ENCODE measurements at places on chromosomes 3 and 15. TPM values are rescaled to one million over a fixed set of nuclear protein-coding genes. Genes with fewer than 3 reads are reported as not detected.

Gene KLHL24
- total RNA-seq: 152 TPM

DNA sequence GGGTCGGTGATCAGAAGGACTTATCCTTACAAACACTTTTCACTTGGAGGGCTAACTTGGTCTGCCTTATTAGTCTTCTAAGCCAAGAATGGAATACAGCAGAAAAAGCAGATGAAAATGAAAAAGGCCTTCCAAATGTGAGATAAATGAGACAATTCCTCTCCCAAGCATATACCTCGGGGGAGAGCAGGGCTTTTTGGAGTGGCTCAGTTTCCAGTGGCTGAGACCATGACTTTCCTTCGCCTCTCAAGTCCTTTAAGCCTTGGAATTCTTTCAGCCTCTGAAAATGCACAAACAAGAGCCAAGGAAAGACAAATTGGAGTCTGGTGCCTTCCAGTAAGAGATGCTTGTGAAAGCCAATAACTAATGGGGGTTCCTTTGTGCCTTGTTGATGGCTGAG is 130.9 kb downstream of the DTWD1 start:
- DNase-seq: no peak
- H3K36me3 ChIP-seq: no peaks in the 10 kb centered on the region
- H3K4me3 ChIP-seq: no peak overlapping the region
- no peak overlapping the region for H3K27ac ChIP-seq

Gene CCDC9B
- total RNA-seq: 0.49 TPM

GRCh38 chr15:85578941-85579701 is 198.7 kb downstream of the AKAP13 start:
- no peak for DNase-seq
- peaks cover 48% of the 10 kb centered on the region for H3K4me1 ChIP-seq
- peak overlapping the region; percentile 41 for H3K4me3 ChIP-seq
- H3K36me3 ChIP-seq: no peaks in the 10 kb centered on the region

DNA sequence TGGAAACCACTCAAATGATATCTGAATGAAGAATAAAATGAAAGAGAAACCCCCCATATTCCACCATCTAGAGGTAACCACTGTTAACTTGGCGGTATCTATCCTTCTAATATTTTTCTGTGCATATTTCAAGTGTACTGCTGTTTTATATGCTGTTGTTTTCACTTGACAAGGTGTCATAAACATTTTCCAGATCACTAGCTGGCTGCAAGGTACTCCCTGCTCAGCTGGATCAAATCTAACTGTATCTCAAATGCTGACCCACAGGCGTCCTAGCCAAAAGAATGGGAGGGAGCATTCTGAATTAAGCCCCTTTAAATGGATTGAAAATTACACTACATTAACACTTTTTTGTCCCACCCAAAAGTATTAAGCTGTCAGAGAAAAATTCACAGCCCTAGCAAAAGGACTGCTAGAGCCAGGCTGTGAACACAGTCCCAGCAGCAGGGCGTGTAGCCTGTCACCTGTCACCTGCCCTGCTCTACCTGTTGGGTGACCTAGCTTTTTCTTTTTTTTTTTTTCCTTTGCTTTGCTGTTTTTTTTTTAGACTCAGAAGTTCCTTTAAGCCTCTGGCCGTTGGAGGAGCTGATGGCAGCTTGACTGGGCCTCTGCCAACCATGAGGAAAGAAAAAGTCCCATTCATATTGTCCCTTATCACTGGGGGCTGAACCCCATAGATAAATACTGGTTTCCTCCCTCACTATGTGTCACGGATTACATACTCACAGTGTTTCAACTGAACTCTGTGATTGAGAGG is 93.7 kb upstream of the TSC22D2 start:
- H3K27ac ChIP-seq: no peak overlapping the region
- H3K36me3 ChIP-seq: no peaks in the 10 kb centered on the region
- no peaks in the 10 kb centered on the region for H3K27me3 ChIP-seq
- no peaks in the 10 kb centered on the region for H3K4me1 ChIP-seq
- DNase-seq: no peak

DNA sequence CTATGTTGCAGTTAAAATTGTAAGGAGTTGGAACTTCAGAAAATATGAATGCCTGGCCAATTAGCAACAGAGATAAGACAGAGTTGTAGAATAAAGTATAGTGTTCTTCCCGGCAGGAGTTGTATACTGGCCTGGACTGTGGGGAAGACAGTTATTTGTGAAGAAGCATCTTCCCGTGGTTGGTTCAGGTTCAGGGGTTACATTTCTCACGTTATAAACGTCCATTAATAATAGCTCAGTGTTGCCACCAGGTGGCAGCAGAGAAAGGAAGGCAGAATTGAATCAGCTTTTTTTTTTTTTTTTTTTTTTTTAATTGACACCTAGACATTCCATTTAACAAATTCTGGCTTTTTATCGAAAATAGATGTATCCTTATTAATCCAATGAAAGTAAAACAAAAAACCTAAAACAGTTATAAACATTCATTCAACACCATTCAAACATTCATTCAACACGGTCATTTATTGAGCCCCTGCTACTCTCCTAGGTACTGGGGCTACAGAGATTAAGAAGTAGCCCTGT is 66.4 kb upstream of the NR2E3 start:
- H3K4me1 ChIP-seq: peaks cover 37% of the 10 kb centered on the region
- peak overlapping the region; percentile 26 for H3K4me3 ChIP-seq
- peaks cover 6% of the 10 kb centered on the region for H3K36me3 ChIP-seq
- DNase-seq: peak; percentile 61

Gene BCL6
- total RNA-seq: 2.5 TPM

- no peaks in the 10 kb centered on the region for H3K36me3 ChIP-seq
- no peaks in the 10 kb centered on the region for H3K27me3 ChIP-seq
- no peak overlapping the region for H3K4me3 ChIP-seq
- no peak for DNase-seq
- peaks cover 6% of the 10 kb centered on the region for H3K4me1 ChIP-seq
- no peak overlapping the region for H3K27ac ChIP-seq
These were observed 12.6 kb upstream of the RNU6-1 start for GRCh38 chr15:67852418-67852817.

GRCh38 chr3:87225659-87226058 is 1.4 kb upstream of the CHMP2B start:
- no peak for DNase-seq
- no peak overlapping the region for H3K27ac ChIP-seq
- no peaks in the 10 kb centered on the region for H3K36me3 ChIP-seq
- H3K4me3 ChIP-seq: peak overlapping the region; percentile 28
- peaks cover 5% of the 10 kb centered on the region for H3K27me3 ChIP-seq

All from glutamatergic neuron (in vitro differentiated cells).